HT1080 (cell line): ENCODE measurements at places on chromosomes 7 and 10. TPM values are rescaled to one million over a fixed set of nuclear protein-coding genes. Genes with fewer than 3 reads are reported as not detected.

DNA sequence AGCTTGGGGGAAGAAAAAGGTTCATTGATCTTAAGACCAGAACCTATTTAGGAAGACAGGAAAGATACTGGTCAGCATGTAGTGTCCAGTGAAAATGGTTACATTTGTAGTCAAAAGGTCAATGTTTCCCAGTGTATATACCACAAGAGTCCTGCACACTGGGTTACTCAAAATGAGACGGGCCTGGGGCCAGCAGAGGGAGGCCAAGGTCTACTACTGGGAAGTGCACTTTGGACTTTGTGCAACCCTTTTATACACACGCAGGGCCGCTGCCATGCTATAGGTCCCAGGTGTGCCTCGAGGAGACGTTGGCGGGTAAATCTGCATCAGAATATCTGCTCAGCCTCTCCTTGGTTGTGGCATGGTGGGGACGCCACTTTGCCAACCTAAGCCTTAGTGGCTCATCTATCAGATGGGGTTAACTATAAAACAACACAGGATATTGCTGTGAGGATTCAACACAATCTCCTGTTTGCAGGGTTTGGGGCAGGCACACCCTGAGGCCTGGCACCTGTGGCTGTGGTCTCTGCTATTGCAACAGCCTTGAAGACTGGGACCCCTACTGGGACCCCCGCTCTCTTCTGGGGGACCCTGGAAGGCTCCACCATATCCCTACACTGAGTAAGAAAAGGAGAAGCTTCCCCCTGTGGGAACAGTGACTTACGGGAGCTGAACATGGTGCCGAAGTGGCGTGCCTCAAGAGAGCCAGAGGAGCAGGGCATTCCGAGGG is 19.7 kb downstream of the CLRN3 start:
- no peak for DNase-seq

DNA sequence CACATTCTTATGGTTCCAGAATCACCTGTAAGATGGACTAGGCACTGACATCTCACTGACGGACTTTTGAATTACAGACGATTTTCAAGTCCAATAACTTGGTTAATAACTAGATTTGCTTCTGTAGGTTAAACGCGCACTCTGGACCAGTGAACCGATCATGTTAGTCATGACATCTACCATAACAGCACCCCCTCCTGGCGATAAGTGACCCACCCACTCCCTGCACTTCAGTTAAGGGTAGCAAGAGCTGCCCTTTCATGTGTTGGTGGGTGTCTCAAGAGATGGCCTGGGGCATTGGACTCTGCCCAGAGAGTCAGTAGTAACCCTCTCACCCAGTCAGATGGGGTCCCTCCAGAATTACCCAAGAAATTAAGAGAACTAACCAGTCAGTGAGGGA is 12.9 kb downstream of the GRM8 start:
- DNase-seq = no peak

DNA sequence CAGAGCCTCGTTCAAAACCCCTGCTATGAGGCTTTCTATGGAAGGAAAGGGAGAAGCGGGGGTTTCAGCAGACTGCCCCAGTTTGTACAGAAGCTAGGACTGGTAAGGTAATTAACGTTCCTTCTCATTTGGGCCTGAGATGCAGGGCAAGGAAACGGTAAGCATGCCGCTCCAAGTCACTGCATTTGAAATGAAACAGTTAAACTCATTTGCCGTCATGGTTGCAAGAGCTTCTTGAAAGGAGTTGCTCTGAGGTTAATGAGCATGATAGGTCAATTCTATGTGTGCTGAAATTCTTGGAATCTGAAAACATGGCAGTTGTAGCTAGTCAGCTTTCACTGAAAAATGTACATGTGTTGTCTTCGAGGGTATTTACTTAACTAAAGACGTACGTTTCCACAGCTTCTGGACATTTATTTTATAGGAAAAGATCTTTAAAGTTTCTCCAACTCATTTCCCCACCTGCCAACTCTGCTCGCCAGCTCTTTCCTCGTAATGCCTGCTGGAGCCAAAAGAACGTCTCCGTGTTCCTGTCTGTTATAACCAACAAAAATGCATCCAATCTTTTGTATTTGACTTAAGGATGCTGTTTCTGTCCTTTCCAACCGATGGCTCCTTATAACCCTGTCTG is 73.3 kb downstream of the ADAM12 start:
- no peak for DNase-seq

- no peak for DNase-seq
Observed at GRCh38 chr10:78542521-78542920, 508.9 kb downstream of the RPS24 start.

IL6 gene
- 0.16 and 1.2 TPM in 2 replicates for total RNA-seq

STRIP2 gene
- total RNA-seq = 14.3 and 15.2 TPM in 2 replicates

DNA sequence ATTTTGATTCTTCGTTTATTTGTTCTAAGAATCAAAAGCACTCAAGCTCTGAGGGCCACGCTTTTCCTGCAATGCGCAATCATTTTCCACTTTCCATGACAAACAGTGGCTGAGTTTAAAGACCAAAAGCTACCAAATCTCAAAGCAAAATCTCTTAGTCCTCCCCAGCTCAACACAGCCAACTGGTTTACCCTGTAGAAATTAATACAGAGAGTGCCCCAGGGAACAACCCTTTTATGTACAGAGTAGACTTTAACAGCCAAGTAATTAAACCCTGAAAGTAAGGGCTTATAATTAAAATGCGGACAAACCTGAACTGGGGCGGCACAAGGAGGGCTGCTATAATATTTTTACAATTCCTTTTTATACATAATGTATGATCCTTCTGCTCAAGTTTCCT is 53.2 kb downstream of the FAM53B start:
- no peak for DNase-seq

DNA sequence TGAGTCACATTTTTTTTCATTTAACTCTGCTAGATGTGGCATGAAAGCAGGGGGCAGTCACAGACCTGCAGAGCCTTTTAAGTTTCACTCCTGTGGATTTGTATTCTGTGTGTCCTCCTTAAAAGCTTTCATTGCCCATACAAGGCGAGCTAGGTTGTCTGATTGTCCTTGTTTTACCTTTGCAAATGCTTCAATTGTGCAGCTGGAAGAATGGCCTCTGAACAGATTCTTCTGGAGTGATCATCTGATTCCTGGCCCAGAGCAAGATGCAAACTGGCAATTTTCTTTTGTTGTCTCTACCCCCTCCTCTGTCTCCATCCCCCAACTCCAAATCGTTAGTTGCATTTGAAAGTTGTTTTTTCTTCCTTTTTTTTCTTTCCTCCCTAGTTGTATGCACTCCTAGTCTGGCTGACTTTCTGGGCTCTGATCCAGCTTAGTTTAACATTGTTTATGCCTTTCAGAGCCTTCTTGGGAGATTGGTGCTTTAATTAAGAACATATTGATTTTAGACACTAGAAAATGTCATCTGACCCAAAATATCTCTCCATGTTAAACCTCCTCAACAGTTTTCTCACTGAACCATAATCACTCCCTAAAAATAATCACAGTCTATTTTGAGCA is 150.2 kb downstream of the REEP3 start:
- DNase-seq = no peak

GRCh38 chr7:66013938-66014337 is 31.9 kb upstream of the GUSB start:
- DNase-seq = peak; percentile 21

ANXA8 gene
- total RNA-seq = 0.23 and 0.88 TPM in 2 replicates

DLD gene
- 44.1 and 65.8 TPM in 2 replicates for total RNA-seq

DNA sequence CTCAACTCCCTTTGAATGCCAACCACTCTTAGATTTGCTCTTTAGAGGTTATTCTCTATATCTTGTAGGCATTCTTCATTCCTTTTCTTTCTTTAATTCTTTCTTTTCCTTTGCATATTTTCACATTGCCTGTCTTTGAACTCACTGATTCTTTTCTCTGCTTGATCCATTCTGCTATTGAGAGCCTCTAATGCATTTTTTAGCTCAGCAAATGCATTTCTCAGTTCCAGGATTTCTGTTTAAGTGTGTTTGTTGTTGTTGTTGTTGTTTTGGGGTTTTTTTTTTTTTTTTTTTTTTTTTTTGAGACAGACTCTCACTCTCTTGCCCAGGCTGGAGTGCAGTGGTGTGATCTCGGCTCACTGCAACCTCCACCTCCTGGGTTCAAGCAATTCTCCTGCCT is 71.6 kb downstream of the FBXL13 start:
- no peak for DNase-seq

DNA sequence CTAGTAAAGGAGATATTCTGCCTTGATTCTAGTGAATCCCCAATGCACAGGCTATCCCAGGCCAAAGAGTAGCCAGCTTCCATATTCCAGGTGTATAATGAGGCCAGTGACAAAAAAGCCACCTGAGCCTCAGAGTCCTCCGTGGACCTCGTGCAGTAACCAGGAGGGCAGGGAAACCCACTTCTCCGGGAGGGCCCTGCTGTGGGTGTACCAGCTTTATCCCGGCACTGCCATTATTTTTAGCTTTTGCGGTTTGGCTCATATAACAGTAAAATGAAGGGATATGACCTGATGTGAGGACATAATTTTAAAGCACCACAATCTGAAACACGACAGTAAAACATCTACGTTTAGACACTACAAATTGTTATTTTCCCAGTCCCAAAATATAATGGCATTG is 109.0 kb downstream of the SVIL start:
- no peak for DNase-seq

DNA sequence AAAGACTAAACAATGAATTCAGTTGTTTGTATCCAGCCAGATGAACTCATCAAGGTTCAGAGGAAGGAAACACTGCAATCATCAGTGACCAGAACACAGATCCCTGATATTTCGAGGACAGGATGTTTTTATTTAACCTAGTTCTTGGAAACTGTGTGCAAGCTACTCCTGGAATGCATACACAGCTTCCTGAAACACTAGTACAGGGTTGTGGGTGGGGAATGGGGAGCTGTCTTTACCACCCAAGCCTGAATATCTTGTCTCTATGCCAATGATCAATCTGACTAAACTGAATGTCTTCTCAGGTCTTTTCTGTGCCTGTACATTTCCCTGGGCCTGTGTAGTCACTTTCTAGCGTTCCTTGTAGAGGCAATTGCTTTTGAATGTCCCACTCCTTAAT is 374.6 kb downstream of the CALN1 start:
- DNase-seq = peak; percentile 7

APBB1IP gene
- total RNA-seq = not detected in 2 replicates

- DNase-seq = no peak
Observed at GRCh38 chr10:119211176-119211575, 3.8 kb downstream of the GRK5 start.

- DNase-seq = peak; percentile 36
Observed at GRCh38 chr10:10605551-10606081, 412.1 kb upstream of the CELF2 start.
